NCI-H510A (cell line): ENCODE measurements at places on chromosomes 6 and 20.

GRCh38 chr20:7420345-7420744 lies 519.9 kb downstream of the HAO1 start:
- DNase-seq, result no peak

- no peak for DNase-seq
These were observed 81.3 kb upstream of the BMP2 start for GRCh38 chr20:6686171-6686570.

DNA sequence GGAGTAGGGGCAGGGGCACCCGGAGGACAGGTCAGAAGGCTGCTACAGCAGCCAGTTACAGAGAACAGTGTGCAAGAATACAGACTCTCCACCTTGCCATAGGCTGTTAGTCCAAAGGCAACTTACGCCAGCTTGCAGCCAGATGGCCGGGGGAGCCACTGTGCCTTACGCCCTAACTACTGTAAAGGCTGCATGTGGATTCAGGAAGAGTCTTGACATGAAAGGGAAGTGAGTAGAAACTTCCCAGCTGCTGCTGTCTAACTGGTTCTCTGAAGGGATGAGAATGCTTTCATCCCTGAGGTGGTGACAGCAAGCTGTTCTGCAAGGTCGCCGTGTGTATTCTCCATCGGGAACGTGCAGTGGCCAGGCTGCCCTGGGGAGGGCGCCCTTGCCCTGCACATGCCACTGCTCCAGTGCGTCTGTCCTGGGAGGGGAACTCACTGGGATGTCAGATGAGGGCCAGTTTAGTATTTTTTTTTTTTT lies 46.1 kb downstream of the LYRM4 start:
- DNase-seq, result no peak

- no peak for DNase-seq
These were observed 57.3 kb downstream of the LINC00237 start for GRCh38 chr20:21048841-21049273.

DNA sequence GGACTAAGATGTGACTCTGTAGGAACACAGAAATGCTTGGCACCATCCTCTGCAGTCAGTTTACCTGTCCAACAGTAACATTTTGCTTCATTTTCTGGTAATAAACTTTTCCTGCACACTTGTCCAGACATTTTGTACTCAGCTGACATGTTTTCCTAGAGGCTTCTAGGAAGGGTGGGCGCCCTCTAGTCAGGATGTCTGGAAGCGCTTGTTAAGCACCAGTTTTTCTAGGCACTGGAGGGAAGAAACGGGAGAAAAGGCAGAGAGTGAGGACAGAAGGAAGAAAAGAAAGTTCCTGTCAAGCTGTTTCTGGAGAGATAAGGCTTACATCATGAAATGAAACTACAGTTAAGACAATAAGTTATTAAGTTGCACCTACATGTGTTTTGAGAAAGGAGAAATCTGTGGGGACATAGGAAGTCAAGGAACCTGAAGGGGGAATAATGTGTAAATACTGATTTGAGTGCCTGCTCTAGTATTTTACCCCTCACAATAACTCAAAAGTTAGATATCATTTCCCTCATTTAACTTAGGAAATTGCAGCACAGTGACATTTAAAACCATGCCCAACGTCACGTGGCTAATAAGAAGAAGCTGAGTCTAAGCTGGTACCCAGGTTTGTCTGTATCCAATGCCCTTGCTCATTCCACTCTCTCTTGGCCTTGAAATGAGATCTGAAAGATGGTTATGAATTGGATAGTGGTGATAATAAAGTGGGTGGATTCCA lies 42.7 kb upstream of the TNFRSF21 start:
- no peak for DNase-seq

GRCh38 chr6:11592294-11592906 lies 54.9 kb downstream of the TMEM170B start:
- no peak for DNase-seq

DNA sequence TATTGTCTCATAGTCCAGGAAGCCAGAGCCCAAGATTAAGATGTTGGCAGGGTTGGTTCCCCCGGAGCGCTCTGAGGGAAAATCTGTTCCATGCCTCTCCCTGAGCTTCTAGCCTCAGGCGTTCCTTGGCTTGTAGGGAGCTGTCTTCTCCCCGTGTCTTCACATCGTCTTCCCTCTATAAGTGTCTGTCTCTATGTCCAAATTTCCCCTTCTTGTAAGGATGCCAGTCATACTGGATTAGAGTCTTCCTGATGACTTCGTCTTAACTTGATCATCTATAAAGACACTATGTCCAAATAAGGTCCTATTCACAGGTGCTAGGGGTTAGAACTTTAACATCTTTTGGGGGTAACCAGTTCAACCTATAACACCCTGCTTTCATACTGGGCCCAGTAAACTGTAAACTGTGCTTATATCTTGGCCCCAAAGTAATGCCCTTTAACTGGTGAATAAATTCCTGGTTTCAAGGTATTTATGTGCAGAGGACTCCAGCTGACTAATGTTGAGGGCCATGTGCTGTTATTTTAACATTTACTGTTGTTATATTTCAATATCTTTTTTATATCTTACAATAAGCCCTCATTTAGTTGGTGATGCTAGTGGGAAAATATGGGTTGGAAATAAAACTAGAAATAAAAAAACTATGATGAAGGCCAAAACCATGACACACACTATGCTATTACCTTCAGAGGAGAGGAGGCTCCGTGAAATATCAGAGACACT lies 101.7 kb upstream of the IYD start:
- DNase-seq, result no peak

DNA sequence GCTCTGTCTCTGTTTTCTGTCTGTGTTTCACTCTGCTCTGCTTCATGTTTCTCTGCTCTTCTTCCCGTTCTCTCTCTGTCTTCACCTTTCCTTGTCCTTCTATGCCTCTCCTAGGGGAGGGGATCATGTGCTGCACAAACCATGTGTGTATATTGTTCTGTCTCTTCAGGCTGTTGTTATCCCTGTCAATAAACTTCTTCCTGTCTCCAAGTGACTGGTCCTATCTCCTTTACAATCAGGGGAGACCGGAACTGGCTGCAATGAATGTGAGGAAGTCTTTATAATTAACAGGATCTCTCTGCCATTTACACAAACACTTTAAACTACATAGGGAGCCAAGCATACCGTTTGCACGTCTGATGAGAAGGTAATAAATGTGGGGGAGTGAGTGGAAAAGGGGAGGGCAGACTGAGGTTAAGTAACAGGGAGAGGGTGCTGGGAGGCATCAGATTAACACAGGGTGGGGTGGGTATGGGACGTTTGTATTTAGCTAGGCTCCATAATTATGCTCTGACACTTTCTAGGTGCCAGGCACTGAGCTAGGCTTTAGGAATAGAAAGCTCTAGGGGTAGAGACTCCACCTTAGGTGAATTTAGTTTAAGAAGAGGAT lies 626.1 kb downstream of the DHX35 start:
- DNase-seq, result no peak

DNA sequence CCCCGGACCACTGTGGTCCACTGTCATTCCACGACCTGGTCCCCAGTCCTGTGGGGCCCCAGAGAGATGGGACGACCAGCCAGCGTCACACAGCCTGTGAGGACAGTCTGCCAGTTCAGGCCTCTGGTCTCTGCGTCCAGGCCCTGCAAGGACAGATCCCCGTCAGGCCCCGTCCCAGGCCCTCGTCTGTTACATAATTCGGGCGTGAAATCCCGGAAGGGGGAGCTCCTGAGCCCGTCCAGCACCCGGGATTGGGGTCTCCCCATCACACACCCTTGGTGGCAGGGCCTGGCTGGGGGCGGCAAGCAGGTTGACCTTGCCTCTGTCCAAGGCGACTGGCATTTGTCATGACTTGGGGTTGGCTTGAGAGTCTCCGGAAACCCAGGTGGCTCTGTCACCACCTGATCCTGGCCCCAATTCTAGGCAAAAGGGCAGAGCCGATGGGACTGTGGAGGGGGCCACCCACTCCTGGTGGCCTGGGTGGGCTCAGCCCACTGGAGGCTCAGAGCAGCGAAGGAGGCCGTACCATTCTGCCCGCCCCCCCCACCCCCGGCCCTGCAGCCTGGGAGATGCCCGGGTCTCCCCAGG lies 73.8 kb upstream of the GATA5 start:
- no peak for DNase-seq

- DNase-seq, result no peak
These were observed 50.7 kb downstream of the TRERF1 start for GRCh38 chr6:42400886-42401612.

GRCh38 chr6:7912024-7912423 lies 1.4 kb upstream of the TXNDC5 start:
- DNase-seq, result no peak

DNA sequence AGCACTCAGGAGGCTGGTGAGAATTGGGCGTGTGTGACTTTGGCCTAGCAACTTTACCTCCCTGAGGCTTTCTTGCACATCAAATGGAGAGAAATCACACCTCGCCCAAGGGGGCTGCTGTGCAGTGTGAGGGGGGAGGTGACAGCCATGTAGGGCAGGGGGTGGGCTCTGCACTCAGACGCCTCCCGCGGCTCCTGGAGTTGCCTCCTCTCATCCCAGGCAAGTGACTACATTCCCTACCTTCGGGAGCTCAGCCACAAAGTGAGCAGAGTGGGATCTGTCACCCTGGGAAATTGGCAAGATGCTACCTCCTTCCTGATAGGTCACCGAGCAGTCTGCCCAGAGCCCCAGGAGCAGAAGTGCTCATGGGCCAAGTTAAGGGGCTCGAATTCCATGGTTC lies 56.0 kb downstream of the GCNT2 start:
- no peak for DNase-seq

DNA sequence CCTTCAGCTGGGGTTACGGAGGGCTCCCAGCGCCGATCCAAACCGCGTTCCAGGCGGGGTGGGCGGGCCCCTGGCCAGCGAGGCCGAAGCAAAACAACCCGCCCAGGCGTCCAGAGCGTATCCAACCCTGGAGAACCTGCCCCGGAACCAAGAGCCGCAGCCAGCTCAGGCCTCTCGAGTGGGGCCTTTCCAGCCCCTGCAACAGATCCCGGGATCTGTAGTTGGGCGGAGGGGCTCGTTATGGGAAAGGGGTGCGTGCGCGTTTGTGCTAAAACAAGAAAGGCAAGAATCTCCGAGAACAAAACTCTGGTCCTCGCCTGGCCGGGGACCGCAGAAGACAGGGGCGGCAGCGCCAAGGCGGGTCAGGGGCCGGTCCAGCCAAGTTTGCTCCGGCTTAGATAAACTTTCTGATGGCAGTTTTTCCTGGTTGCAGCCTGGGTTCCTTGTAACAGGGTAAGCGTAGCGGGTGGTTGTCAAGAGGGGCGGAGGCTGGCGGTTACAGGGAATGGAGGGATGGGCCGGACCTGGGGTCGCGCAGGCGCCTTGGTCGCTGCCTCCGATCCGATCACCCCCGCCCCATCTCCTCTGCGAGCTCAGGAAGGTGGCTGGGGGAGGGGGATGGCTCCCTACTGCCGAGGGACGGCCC lies 448 bp upstream of the RIN2 start:
- peak; percentile 96 for DNase-seq

GRCh38 chr6:5205035-5205507 lies 55.7 kb downstream of the LYRM4 start:
- no peak for DNase-seq

GRCh38 chr6:150598858-150599198 lies 857 bp upstream of the PLEKHG1 start:
- no peak for DNase-seq

DNA sequence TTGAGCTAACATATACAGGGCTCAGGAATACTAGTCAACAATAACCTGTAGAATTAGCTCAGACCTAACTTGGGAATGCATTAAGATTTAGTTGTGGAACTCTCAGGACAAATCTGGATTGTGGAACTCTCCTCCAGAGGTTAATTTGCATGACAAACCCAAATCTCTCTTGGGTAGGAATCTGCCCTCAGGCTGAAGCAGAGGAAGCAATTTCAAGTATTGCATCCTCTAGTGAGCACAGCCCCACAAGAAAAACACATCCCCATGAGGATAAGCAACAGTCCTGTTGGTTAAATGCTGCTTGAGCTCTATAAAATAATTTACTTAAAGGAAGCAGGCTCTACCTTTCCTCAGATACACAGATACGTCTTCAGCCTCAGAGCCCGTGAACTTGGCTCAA lies 170.9 kb upstream of the STXBP5 start:
- no peak for DNase-seq

DNA sequence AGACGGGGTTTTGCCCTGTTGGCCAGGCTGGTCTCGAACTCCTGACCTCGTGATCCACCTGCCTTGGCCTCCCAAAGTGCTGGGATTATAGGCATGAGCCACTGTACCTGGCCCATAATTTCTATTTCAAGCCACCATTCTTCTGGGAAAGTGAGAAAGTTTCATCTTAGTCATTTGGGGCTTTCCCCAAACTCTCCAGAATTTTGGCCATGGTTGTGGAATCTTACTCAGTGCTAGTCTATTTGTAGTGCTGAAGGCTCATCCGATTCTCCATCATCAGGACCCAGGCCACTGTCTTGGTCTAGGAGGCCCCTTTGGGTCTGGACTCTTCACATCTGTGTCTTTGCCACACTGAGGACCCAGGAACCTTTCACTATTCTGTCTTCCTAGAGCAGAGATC lies 164.9 kb downstream of the EYA2 start:
- DNase-seq, result no peak

DNA sequence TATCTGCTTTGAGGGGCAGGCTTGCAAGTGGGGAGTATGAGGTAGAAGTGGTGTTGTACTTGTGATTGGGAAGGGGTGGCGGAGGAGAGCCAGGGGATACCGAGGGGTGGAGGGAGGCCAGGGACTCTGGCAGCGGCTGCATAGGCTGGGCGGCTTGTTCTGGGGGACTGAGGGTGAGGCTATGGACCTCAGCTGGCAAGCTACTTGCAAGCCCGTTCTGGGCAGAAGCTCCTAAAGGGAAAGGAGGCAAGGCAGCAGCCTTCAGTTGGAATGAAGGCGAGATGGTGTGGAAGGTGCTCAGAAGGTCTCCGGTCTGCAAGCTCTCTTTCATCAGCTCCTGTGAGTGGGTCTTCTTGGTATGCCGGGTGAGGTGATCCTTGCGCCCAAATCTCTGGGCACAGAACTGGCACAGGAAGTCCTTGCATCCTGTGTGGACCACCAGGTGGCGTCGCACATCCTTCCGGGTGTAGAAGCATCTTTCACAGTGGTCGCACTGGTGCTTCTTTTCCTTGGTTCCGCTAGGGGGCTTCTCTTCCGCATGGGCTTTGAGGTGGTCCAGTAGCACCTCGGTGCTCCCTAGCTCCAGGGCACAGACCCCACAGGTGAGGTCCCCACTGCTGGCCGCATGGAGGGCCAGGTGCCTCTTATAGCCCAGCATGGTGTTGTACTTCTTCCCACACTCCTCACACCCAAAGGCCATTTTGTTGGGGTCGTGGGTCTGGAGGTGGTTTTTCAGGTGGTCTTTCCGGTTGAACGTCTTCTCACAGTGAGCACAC lies 66.0 kb downstream of the PLAGL1 start:
- DNase-seq, result no peak
